Activated CD8-positive, alpha-beta memory T cell treated with anti-CD3 and anti-CD28 coated beads for 36 hours (primary cell): ENCODE measurements at places on chromosomes 5 and 9. TPM values are rescaled to one million over a fixed set of nuclear protein-coding genes. Genes with fewer than 3 reads are reported as not detected.

The RAD50 gene
- 41.5 TPM for total RNA-seq

The ANXA6 gene
- 490 TPM for total RNA-seq

The PDE6A gene
- not detected for total RNA-seq

The DNAH5 gene
- not detected for total RNA-seq

The CNTNAP3B gene
- not detected for total RNA-seq

The ATP10B gene
- total RNA-seq, result not detected

The EIF4EBP3 gene
- 13.6 TPM for total RNA-seq

The RNF208 gene
- 3.0 TPM for total RNA-seq

The DMRT3 gene
- total RNA-seq, result not detected

The LRRTM2 gene
- not detected for total RNA-seq

The ADAMTSL2 gene
- total RNA-seq, result not detected

The NR5A1 gene
- not detected for total RNA-seq

The FRRS1L gene
- not detected for total RNA-seq

The TLX3 gene
- total RNA-seq, result not detected

The PCDHB15 gene
- not detected for total RNA-seq

The TAF1L gene
- total RNA-seq, result not detected

The PRSS3 gene
- total RNA-seq, result 1.3 TPM

The ARL10 gene
- 16.7 TPM for total RNA-seq

The PNPLA7 gene
- total RNA-seq, result 3.4 TPM

The SLC38A9 gene
- 19.2 TPM for total RNA-seq

The C9orf78 gene
- 70.0 TPM for total RNA-seq

The SLC46A2 gene
- total RNA-seq, result not detected

The C1QTNF2 gene
- total RNA-seq, result not detected

The SLC4A9 gene
- not detected for total RNA-seq
